T-helper 17 cell (primary cell): ENCODE measurements at places on chromosomes 12 and 14.

DNA sequence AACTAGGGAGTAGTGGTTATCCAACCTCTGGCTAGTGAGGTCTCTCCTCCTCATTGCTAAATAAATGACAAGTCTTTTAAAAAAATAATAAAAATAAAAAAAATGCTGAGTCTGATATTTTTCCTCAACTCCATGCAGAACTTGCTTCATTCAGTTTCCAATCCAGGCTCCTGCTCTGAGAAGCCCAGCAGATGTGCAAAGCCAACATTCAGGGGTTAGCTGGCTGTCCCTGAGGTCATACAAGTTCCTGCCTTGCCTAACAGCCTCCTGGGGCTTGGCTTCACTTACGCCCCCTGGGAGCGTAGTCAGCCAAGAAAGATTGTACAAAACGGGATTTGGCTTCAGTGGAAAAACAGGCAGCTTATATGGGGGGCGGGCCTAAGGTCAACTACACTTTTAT is 23.3 kb downstream of the RTRAF start:
- DNase-seq, result no peak

DNA sequence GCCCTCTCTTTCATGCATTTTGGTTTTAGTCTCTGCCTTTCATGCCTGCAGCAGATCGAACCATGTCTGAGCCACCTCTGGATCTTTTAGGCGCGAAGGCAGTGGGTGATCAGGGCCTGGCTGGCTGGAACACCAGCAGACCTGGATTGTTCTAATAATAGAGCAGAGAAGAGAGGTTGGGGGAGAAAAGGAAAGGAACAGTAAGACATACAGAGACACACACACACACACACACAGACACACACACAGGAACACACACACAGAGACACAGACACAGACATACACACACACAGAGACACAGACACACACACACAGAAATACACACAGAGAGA is 38.2 kb downstream of the SERPINA3 start:
- DNase-seq, result no peak

DNA sequence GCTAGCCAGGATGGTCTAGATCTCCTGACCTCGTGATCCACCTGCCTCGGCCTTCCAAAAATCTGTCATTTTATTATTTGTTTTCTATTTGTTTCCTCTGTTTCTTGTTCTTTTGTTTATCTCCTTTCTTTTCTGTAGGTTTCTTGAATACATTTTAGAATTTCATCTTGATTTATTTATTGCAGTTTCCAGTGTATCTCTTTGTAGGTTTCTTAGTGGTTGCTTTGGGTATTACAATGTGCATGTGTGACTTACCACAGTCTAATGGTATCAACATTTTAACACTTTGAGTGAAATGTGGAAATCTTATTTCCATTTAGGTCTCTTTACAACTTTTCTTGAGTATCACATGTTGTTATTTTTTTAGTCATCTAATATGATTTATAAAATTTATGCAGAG is 29.9 kb upstream of the MUCL1 start:
- DNase-seq, result no peak

- DNase-seq, result no peak
These were observed 84.7 kb downstream of the TBC1D30 start for GRCh38 chr12:64909124-64909523.

DNA sequence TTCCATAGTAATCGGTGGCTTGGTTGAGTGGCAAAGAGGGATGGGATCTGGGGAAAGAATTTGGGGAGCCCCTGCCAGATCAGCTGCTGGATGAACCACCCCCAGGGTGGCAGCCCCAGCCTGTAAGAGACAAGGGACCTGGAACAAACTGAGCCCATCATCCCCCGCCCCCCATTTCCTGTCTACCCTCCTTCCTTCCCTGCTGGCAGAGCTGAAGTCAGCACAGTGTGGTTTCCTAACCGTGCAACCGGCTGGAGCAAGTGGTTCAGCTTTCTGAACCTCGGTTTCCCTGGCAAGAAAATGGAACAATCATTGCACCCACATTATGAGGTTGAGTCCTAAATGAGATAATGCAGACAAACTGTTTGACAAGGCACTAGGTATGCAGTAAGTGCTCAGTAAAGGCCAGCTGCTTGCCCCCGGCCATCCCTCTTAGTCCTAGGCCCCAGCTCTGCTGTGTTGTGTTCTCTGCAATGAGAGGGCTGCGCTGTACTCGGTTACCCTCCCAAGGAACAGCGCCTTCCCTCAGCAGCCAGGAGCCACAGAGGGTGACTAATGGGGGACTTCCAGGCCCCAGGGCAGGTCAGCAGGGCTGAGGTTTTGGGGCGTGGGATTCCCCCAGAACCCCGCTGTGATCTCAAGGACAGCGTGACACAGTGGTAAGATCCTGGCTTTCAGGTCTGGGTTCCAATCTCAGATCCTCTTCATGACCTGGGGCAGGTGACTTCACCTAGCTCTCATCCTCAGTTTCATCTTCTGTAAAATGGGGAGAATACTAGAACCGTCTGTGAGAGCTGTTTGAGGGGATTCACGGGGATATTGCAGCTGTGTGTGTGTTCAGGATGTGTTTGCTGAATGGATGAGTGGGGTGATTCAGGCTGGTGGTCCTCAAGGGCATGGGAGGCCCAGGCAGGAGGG is 16.5 kb downstream of the SELPLG start:
- DNase-seq, result peak; percentile 61

DNA sequence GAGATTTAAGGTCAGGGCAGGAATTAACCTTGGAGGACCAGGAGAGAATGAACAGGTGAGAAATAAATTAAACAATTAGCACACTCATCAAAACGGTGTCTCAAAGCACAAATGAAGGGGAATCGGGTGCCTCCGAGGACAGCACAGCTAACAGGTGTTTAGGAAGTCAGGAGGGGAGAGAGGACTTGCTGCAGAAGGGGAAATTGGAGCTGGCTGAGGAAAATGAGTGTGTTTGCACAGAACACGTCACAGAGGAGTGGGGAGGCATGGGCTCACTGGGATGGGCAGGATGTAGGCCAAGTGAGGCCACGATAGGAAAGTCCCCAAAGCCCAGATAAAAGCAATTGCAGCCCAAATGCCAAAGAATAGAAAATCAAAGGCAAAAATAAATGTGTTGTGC is 121.7 kb downstream of the ZNF664 start:
- DNase-seq, result no peak

GRCh38 chr12:40819436-40820108 is 127.3 kb downstream of the CNTN1 start:
- no peak for DNase-seq

DNA sequence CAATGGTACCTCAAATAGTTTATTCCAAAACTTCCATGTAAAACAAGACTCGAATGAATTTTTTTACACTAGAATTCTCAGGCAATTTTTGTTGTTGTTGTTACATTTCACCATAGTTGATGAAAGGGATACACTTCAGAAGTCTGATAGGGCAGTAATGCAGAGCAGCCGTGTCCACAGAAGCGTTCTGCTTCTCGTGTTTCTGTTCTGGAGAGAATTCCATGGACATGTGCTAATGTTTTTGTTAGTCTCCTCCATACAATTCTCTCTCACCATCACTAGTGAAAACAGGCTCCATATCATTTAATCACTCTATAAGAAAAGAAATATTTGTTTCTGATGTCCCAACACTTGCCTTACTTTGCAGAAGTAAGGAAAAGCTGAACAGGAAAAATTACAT is 606.1 kb downstream of the SLC16A7 start:
- DNase-seq, result no peak

- no peak for DNase-seq
These were observed 47.5 kb upstream of the FOXG1 start for GRCh38 chr14:28719130-28719529.

DNA sequence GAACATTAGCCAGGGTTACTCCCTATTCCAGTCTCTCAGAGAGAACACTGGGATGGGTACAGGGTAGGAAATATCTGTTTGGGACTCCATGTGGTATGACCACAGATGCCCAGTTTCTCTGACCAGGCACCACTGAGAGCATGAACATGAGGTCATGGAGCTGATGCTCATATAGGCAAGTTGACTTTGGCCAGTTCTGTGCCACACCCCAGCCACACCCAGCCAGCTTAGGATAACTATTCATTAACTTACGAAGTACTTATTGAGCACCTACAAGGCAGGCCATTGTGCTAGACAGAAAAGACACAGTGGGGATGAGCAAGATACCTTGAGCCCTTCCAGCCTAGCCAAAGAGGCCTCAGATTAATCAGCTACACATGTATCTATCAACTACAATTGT is 262.5 kb downstream of the DPF3 start:
- DNase-seq, result no peak

DNA sequence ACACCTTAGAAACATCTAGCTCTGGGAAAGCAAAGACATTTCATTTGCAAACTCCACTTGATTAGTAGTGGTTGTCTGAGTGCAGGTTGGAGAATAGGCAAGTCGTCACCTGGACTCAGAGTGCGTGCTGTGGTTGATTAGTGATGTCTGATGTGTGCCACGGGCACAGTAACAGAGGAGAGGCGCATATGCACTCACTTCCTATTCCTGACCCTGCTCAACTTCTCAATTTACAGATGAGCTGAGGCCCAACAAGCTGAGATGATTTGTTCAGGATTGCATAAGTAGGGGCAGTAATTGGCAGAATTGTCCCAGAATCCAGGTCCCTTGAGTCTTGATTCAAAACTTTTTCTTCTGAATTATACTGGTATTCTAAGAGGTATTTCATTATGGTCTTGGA is 44.9 kb downstream of the ADCK1 start:
- no peak for DNase-seq

DNA sequence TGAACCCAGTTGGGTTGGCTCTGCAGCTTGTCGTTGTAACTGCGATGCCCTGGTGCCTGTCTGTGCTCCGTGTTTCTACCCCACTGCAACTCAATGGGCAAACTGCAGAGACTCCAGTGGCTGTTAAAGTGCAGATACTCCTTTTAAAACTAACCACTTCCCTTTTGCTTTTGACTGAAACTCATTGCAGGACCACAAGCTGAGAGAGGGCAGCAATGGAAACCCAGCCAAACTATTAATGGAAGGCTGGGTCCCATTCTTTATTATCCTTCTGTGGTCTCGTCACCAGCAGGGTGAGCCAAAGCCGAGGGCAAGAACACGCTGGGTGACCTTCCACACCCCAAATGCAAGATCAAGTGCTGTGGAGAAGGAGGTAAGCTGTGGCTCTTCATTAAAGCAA is 910.4 kb downstream of the VRK1 start:
- DNase-seq, result no peak

DNA sequence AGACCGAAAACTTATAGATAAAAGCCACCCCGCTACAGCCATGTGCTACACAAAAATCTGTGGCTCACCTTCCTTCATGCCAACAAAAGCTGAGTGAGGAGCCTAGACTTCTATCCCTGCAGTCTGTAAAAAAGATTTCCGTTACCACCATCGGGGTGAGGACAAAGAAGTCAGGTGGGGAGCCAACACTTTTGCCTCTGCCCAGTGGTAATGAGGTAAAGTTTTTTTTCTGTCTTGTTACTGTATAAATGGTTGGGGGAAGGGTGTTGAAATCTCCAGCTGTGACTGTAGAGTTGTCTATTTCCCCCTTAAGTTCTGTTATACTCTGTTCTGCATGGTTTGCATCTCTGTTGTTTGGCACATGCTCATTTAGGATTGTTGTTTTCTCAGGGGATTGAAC is 707.8 kb downstream of the FLRT2 start:
- no peak for DNase-seq

DNA sequence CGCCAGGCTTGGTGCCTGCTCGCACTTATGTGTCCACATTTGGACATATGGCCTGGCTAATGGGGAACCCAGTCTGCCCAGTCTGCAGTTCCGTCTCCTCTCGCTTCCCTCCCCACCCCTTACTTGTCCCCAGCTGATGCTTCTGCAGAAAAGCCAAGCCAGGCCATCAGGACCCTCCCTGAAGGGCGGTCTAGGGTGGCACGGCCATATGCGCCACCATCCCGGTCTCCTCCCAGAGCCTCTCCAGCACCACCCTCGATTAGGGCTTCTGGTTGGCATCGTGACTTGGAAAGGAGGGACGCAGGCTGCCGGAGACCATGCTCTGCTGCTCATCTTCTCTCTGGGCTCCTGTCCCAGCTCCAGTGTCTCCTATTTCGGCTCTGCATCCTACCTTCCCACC is 54.6 kb downstream of the CALM1 start:
- no peak for DNase-seq

- DNase-seq, result no peak
These were observed 332.6 kb downstream of the SLC16A7 start for GRCh38 chr12:59928416-59928815.

GRCh38 chr12:612293-612692 is 51.0 kb downstream of the NINJ2 start:
- DNase-seq, result no peak

- DNase-seq, result no peak
These were observed 3.4 kb downstream of the GPR84 start for GRCh38 chr12:54360717-54361456.

- DNase-seq, result no peak
These were observed 278.3 kb downstream of the NRXN3 start for GRCh38 chr14:78448164-78449094.

DNA sequence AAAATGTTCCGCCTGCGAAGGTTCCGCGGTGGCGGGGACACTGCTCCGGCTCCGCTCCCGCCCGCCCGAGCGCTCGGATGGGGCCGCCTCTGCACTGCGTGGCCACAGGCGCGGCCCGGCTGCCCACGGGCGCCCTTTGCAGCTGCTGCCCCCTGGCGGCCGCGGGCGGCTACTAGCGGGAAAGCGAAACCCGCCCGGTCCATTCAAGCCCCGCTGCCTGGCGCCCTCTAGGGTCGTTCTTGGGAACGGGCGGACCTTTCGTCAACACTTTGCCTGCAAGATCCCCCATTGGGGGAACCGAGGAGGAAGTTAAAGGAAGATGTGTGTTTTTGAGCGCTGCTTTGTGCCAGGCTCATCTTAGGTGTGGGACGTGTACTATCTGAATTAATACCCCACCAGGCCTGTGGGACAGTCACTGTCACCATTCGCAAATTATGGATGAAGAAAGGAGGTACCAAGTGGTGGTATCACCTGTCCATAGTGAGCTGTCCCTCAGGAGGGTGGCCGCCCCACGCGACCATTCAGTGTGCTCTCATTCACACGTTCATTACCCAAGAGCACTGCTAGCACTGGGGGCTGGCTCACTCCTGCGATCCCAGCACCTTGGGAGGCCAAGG is 19.4 kb downstream of the GPR132 start:
- peak; percentile 86 for DNase-seq

DNA sequence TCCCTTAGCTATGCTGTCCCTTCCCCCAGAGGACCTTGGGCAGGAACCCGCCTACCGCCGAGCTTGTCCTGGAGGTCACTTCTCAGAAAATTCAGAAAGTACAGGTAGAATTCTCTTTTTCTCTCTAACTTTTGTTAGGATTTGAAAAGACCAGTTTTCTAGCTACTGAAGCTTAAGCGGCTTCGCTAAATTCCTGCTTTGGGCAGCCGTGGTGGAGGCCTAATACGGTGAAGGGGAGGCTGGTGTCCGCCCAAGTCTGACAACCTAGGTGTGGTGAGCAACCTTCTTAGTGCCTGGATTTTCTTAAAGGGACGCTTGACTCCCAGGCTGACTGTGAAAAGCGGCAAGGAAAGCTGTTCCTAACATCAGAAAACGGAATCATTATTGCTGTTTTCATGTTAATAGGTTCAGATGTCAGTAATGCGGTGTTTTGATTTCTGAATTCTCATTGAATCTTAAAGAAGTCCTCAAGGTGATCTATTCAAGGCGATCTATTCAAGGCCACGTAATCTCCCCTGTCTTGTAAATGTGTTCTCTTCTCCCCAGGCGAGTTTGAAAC is 835 bp downstream of the FGD4 start:
- DNase-seq, result no peak
